8988T (cell line): ENCODE measurements at places on chromosomes 13 and 19.

DNA sequence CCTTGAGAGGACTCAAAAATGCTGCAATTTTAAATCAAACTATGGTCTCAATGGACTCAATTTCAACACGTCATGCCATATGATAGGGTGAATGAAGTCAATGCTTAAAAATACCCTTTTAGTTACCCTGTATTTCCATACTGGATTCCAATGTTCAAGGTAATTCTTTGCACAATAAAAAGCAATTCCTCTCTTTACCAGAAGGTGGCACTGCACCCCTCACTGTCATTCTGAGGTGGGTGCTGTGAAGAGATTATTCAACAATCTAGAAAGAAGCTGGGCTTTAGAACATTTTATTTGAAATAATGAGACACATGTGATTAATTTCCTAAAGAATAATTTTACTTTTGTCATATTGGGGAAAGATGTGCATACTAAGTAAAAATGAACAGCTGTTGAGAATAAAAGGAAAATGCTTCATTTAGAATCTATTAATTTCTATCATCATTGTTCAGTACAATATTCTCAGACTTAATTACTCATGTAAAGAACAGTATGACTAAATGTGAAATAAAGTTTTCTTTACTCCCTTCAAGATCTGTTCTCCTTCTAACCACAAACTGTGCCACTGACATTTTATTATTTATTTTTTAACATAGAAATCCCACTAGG is 789.1 kb downstream of the GPC5 start:
- no peak for DNase-seq

DNA sequence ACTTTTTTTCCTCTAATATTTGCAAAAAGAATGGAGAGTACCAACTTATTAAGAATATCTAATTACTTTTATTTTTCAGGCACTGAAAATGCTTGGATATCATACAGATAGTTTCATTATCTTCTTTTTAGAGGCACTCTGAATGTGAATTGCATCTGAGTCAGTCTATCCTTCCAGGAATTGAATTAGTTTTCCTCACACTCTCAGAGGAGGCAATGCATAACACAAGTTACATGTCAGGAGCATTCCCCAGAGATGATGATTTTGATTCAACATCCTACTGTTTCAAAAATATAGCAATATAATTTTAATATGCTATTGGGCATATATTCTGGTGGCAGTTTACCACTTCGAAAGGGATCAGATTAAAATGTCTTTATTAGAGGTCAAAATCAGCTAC is 1315.4 kb downstream of the PCDH9 start:
- no peak for DNase-seq

DNA sequence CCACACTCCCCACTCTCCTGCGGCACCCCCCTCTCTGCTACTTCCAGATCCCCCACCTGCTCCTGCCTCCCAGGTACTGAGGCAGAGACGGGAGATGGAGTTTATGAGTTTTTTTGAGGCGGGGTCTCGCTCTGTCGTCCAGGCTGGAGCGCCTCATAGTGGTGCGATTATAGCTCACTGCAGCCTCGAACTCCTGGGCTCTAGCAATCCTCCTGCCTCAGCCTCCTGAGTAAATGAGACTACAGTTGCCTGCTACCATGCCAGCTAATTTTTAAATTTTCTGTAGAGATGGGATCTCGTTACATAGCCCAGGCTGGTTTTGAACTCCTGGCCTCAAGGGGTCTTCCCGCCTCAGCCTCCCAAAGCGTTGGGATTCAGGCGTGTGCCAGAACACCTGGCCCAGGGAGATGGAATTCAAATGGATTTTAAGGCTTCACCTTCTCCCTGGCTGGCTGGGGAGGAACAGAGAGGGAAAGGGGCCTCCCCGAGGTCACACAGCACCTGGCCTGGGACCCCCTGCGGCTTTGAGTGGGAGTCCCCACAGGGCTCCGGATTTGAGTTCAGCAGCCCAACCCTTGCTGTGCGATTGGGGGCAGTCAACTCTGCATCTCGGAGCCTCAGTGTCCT is 19.5 kb upstream of the TNFAIP8L1 start:
- DNase-seq, result no peak

DNA sequence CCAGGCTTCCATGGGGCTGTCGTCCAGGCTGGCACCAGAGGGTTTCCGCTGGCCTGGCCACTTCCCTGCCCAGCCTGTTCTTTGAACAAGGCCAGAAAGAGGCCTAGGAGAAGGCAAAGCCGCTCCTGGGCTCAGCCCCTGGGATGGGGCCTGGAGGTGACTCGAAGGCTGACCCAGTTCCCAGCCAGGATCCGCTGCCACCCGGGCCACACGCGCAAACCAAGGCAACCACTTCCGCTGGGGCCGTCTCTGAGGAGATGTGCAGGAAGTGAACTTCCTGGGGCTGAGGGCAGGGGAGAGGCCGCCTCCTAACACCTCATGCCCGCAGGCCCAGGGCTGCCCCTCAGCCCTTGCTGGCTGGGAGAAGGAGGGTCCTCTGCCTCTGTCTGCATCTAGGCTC is 15.2 kb downstream of the PLEKHF1 start:
- DNase-seq, result no peak

DNA sequence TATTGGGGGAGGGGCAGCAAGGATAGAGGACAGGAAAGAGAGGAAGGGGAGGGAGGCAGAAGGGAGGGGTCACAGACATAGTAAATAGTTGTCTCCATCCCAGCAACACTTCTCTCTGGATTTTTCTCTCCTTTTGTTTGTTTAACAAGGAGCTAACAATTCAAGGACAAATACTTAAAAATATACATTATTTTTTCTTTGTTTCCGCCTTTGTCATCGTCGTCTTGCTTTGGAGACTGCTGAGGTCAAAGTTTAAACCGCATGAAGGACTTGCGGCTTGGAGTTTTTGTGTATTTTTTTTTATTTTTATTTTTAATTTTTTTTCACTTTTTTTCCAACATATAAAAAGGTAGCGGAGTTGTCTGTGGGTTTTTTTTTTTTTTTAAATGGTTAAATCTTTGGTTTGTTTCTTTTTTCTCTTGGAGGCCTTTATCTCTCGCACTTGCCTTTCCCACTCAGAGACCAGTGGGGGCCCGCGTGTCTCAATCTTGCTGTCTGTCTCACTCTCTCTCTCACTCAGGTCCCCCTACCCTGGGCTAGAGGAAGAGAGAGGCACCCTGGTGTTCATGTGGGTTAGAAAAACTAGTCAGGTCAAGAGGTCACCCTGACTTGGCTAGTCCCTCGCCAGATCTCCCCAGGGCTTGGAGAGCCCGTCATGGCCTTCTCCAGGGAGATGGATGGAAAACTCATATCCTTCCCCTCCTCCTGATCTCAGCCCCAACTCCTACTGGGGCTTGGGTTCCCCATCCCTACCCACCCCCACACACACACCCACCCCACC is 11.0 kb downstream of the ZNF574 start:
- DNase-seq, result no peak

GRCh38 chr13:79742923-79743322 is 262.0 kb downstream of the NDFIP2 start:
- DNase-seq, result no peak

DNA sequence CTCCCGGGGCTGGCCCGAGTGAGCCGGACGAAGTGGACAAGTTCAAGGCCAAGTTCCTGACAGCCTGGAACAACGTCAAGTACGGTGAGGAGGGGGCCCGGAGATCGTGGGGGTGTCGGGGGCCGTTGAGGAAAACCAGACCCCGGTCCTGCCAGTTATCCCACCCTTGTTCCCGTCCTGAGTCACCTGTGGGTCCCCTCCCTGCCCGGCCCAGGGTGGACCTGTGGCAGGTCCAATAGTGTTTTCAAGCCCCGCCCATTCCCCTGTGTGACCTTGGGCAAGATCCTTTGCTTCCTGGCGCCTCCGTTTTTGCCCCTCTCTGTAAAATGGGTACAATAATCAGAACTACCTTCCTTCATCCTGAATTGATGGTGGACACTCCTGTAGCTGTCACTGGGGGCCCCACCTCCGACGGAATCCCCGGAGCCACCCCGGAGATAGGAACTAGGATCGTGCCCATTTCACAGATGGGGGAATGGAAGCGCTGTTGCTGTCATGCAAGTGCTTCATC is 593 bp downstream of the ATG4D start:
- no peak for DNase-seq

DNA sequence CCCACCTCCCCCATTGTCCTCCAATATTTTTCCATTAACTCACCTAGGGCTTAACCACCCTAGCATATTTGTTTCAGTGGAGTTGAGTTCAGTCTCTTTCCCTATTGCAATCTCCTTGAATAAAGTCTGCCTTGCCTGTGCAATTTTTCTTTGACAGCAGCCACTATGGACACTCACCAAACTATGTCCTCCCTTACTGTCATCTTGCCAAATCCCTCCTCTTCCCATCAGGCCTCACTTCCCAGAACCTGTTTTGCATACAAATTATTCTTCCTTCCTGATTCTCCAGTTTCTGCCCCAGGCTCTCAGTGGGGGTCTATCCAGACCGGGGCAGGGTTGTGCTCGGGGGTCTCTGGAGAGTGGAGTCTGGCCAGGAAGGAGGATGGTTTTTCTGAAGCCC is 2.2 kb upstream of the LYPD5 start:
- no peak for DNase-seq

GRCh38 chr19:40742886-40743285 is 7.4 kb downstream of the ACTMAP start:
- DNase-seq, result no peak

GRCh38 chr19:15976836-15977689 is 28.3 kb downstream of the OR10H4 start:
- no peak for DNase-seq

DNA sequence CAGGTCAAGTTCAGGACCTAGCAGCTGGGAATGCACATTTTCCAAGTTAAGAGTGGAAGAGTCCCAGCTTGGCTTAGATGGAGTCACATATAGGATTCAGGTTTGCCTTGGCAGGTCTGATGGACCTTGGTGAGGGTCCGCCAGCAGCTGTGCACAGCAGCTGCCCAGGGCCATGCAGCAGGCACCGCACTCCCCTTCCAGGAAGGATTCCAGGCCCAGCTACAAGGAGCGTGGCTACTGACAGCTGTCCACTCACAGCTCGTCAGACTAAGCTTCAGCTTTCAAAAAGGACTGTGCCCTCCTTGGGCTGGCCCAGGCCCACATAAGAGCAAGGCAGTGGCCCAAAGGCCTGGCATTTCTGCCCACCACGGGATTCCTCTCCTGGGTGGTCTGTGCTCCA is 68.4 kb downstream of the ALOX5AP start:
- DNase-seq, result no peak

DNA sequence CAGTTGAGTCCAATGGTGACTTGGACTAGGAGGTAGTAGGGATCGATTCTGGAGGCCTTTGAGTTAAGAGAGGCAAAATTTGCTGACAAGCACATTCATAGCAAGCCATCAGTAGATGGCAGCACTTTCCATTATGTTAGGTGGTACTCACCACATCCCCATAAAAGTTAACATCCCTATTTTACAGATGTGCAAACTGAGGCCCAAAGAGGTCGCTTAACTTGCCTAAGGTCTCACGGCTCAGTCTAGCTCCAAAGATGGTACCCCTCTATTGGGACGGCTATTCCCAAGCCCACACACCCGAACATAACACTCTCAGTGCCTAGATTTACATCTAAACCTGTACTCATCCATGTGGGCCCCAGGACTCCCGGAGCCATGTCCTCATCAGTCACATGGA is 21.5 kb upstream of the FOSB start:
- DNase-seq, result no peak

DNA sequence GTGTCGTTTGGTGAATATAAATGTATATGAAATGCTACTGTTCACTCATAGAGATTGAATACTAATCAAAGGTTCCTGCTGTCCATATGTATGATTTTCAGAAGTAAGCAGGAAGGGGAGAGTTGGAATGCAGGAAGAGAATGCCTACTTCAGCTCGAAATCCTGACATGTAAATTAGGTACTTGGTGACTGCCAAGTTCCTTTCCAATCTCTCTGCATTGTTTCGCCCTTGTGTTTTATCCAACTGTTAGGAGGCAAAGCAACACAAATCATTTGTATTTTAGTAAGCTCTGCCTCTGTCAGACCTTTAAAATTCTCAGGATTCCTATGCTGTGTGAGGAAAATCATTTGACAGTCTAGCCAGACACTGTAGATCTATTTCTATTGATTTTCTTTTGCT is 9.0 kb downstream of the STARD13 start:
- DNase-seq, result no peak

GRCh38 chr19:55453511-55454260 is 7.8 kb downstream of the ISOC2 start:
- DNase-seq, result no peak

GRCh38 chr19:19528721-19529490 is at the start of gene YJEFN3:
Gene YJEFN3 (plus strand): TSS chr19:19528911. CDS start chr19:19528933, 22 bp downstream.
- no peak for DNase-seq

DNA sequence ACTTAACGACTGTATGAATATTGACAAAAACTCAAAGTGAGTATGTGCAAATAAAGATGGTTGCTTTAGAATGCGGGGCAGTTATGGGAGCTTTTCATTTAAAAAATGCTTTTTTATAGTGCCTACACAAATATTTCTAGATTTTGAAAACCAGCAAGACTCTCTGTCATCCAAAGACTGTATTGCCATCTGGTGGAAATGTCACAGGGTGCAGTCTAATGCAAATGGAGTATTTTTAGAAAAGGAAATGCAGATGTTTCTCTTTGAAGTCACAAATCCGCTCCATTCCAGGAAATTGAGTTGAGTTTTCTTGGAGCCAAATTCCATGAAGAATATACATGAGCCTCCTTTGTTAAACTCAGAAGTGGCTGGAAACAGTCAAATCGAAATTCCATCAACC is 2.3 kb upstream of the C1QTNF9B start:
- no peak for DNase-seq

- DNase-seq, result peak; percentile 62
Measured at GRCh38 chr19:45444318-45445041, 20.8 kb upstream of the ERCC1 start.

- no peak for DNase-seq
Measured at GRCh38 chr13:71360041-71360440, 507.0 kb downstream of the DACH1 start.

- no peak for DNase-seq
Measured at GRCh38 chr13:80196756-80197155, 144.2 kb downstream of the SPRY2 start.

GRCh38 chr13:101127741-101128353 is 288.5 kb downstream of the NALCN start:
- peak; percentile 9 for DNase-seq

GRCh38 chr13:98293570-98294142 is 116.6 kb upstream of the RNF113B start:
- no peak for DNase-seq

DNA sequence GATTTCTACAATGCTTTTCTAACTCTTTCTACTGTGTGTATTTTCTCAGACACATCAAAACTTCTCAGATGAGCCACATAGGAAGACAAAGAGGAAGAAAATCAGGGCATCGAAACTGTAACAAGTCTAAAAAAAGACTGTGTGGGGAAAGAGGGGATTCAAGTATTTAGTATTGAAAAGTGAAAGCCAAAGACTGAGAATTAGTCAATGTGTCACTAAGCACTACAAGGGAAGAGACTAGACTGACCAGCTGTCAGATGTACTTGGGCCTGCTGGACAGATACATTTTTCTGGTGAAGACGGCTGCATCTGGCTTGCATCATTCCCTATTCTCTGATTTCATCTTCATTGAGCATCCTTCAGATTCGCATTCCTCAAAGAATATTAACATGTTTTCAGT is 25.4 kb downstream of the COMMD6 start:
- DNase-seq, result no peak

DNA sequence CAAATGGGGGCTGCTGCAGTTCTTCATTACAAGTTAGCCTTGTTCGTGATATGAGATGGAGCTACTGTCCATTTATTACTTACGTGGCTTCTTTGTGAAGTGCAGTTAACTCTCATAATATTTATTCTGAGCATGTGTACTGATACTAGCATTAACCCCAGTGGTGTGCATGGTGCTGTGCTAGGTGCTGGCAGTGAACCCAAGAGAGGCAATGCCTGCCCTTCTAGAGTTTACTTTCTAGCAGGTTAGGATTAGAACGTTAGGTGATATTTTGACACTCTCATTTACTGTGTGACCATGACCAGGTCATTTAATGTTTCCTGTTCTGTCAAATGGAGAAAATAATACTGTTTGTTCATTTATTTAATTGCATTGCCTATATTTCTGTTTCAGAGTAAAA is 16.9 kb downstream of the PIBF1 start:
- no peak for DNase-seq
